ENCODE measurements at places on chromosomes 1 and 21.

GRCh38 chr1:21397813-21398188 lies 42.1 kb upstream of the NBPF3 start:
- no peak overlapping the region for H3K4me3 ChIP-seq
- peak; percentile 13 for DNase-seq
- H3K27me3 ChIP-seq = peaks cover 22% of the 10 kb centered on the region
- no peaks in the 10 kb centered on the region for H3K36me3 ChIP-seq
- H3K4me1 ChIP-seq = no peaks in the 10 kb centered on the region
- no peak overlapping the region for H3K27ac ChIP-seq

DNA sequence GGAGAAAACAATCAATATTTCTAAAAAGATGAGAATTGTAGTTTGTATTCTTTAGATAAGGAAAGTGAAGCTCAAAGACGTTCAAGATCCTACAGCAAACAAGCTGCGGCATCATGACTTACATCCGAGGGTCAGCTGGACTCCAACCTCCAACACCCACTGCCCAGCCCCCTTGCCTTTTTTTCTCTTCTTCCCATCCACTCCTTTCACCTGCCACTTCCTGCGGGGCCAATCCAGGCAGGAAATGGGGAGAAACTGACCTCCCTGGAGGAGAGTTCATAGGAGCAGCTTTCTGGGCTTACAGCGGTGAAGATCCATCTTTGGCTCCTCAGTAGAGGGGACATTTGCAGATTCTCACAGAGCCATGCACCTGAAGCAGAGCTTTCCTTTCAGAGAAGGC lies 361.5 kb downstream of the PTPRU start:
- no peaks in the 10 kb centered on the region for H3K36me3 ChIP-seq
- no peak overlapping the region for H3K4me3 ChIP-seq
- no peak for DNase-seq
- no peaks in the 10 kb centered on the region for H3K27me3 ChIP-seq

DNA sequence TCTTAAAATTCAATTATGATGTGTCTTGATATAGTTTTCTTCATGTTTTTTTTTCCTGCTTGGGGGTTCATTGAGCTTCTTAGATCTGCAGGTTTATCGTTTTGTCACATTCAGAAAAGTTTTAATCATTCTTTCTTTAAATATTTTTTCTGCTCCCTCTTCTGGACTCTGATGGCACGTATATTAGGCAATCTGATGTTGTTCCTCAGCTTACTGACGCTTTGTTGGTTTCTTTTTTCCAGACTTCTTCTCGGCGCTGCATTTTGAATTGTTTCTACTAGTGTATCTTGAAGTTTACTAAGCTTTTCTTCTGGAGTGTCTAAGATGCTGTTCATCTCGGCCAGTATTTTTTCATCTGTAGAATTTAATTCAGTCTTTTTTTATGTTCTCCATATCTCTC lies 44.8 kb upstream of the FMOD start:
- H3K27ac ChIP-seq = no peak overlapping the region
- DNase-seq = no peak
- no peaks in the 10 kb centered on the region for H3K36me3 ChIP-seq
- H3K27me3 ChIP-seq = no peaks in the 10 kb centered on the region
- no peak overlapping the region for H3K4me3 ChIP-seq

- peak; percentile 47 for DNase-seq
- H3K27me3 ChIP-seq = no peaks in the 10 kb centered on the region
- peak overlapping the region; percentile 77 for H3K27ac ChIP-seq
- no peak overlapping the region for H3K4me3 ChIP-seq
Measured at GRCh38 chr1:116951200-116951935, 41.7 kb downstream of the PTGFRN start.

- no peaks in the 10 kb centered on the region for H3K36me3 ChIP-seq
- no peak for DNase-seq
- no peak overlapping the region for H3K4me3 ChIP-seq
- no peaks in the 10 kb centered on the region for H3K27me3 ChIP-seq
Measured at GRCh38 chr21:26473471-26473870, 99.6 kb downstream of the CYYR1 start.

DNA sequence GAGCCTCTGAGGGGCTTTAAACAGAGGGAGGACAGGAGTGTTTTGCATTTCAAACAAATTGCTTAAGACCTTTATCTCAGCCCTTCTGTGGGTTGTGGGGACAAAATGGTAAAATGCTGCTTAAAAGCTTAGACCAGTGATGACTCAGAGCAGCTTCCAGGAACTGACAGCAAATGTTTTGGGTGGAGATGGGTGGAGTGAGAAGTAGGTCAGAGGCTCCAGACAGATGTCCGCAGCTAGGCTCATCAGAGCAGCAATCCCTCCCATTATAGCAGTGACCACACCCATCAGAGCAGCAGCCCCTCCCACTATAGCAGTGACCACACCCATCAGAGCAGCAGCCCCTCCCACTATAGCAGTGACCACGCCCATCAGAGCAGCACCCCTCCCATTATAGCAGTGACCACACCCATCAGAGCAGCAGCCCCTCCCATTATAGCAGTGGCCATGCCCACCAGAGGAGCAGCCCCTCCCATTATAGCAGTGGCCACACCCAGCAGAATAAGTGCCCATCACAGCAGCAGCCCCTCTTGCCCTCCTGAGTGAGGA lies 532.2 kb downstream of the MATN1 start:
- H3K36me3 ChIP-seq = no peaks in the 10 kb centered on the region
- H3K4me1 ChIP-seq = no peaks in the 10 kb centered on the region
- H3K4me3 ChIP-seq = no peak overlapping the region
- peak; percentile 18 for DNase-seq
- H3K27me3 ChIP-seq = no peaks in the 10 kb centered on the region
- H3K27ac ChIP-seq = peak overlapping the region; percentile 62

DNA sequence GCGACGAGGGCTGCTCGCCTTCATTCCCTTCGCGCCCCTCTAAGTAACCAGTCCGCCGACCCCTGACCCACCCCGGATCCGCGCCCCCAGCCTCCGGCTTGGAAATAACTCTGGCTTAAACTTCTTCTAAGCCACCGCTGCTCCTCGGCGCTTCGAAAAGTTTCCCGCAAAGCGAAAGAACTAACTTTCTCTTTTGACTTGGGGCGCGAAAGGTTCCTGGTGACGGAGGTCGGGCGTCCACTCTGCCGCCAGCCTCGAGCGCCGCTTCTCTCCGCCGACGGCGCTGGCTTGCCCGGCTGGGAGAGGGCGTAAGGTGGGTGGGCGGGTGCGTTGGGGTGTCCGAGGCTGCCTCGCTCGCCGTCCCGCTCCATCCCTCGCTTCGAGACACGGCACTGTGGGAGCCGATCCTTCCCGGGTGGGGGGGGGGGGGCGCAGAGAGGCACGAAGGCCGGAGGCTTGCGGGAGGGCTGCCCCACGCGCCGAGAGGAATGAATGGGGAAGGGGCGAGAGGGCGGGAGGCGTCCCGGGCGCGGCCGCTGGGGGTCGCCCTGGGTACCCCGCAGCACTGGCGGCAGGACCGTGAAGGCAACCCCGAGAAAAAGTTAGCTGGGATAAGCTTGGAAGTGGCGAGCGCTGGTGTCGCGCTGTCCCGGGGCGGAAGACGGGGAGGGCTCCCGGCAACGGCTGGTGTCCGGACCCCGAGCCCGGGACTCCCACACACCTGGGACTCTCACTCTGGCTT lies 569 bp downstream of the ATF3 start:
- peak overlapping the region; percentile 99 for H3K27ac ChIP-seq
- H3K4me3 ChIP-seq = peak overlapping the region; percentile 61
- peak; percentile 61 for DNase-seq
- H3K36me3 ChIP-seq = no peaks in the 10 kb centered on the region
- peaks cover 33% of the 10 kb centered on the region for H3K4me1 ChIP-seq
- peaks cover 38% of the 10 kb centered on the region for H3K27me3 ChIP-seq

DNA sequence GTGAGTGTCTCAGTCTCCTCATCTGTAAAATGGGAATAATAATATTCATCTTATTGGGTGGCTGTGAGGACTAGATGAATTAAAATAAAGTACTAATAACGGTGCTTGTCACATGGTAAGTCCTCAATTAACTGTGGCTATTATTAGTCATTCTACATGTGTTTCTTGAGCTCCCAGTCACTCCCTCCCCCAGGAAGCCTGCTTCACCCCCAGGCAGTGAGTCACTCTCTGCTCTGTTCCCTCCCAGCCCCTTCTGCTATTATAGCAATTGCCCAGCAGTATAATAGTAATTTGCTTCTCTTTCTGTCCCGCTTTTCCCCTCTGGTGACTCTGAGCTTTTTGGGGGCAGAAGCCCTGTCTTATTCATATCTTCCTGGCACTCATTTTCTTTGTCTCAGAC lies 102.0 kb downstream of the BEND5 start:
- DNase-seq = no peak
- H3K27me3 ChIP-seq = no peaks in the 10 kb centered on the region
- no peak overlapping the region for H3K4me3 ChIP-seq
- H3K4me1 ChIP-seq = no peaks in the 10 kb centered on the region

DNA sequence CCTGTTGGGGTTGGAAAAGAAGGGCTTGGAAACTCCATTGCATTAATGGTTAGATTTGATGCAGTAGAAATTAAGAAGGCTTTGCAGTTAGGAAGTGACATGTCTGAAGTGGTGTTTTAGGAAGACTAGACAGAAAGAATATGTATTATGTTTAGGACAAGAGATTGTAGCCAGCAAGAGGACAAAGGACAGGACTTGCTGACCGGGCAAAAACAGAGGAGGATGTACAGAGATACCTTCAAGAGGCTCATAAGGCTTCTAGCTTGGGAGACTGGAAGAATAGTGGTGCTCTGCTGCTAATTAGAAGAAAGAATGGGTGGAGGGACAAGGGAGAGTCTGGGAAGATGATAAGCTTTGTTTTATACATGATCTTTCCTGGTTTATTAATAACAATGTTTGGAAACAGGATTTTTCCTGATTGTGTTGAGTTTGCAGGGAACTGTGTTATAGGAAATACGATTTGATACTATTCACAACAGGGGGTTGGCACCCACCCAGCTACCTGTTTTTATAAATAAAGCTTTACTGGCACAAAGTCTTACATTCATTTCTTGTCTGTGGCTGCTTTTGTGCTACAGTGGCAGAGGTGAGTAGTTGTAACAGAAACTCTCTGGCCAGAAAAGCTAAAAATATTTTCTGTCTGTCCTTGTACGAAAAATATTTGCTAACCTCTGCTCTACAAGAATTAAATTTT lies 37.1 kb upstream of the TMCO2 start:
- H3K36me3 ChIP-seq = peaks cover 9% of the 10 kb centered on the region
- H3K4me1 ChIP-seq = no peaks in the 10 kb centered on the region
- DNase-seq = no peak

GRCh38 chr21:17146426-17146825 lies 366.4 kb upstream of the CXADR start:
- H3K4me3 ChIP-seq = no peak overlapping the region
- no peak overlapping the region for H3K27ac ChIP-seq
- no peaks in the 10 kb centered on the region for H3K4me1 ChIP-seq
- H3K27me3 ChIP-seq = no peaks in the 10 kb centered on the region

DNA sequence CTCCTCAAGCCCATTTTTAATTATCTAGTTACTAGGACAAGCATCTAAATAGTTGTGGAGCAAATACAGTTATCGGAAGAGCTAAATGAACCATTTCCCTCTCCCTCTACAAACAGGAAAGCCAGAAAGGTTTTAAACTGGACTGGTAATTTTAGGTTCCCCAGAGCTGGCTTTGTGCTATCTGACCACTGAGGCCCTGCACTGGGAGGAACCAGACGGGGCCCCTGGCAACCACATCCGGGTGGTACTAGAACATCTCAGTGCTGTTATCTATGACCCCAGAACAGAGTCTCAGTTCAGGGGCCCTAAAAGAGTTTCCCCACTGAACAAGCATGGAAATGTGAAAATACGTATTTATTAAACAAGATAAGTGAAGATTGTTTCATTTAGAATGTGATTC lies 7.7 kb upstream of the RSPH1 start:
- H3K4me3 ChIP-seq = no peak overlapping the region
- no peak for DNase-seq
- H3K36me3 ChIP-seq = no peaks in the 10 kb centered on the region
- H3K27me3 ChIP-seq = no peaks in the 10 kb centered on the region
- H3K27ac ChIP-seq = no peak overlapping the region
- H3K4me1 ChIP-seq = no peaks in the 10 kb centered on the region

- no peak overlapping the region for H3K4me3 ChIP-seq
- peaks cover 23% of the 10 kb centered on the region for H3K27me3 ChIP-seq
- no peak overlapping the region for H3K27ac ChIP-seq
- H3K4me1 ChIP-seq = no peaks in the 10 kb centered on the region
Measured at GRCh38 chr1:78043436-78043835, 2.3 kb upstream of the GIPC2 start.

DNA sequence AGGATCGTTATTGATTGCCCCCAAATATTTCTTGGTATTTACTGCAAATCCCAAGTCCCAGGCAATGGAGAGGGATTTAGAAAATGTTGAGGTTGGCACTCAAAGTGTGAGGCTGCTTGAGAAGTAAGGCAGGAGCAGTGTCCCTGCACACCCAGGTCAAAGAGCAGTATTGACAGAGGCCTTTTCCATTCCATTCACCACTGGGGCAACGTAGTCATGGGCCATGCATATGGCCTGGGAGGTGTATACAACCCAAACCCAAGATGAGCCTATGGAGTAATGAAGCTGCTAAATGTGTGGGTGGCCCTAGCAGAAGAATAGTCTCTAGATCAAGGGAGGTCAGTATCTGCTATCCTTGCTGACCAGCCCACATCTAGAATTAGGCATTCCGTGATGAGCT lies 245.6 kb downstream of the FOXD2 start:
- H3K36me3 ChIP-seq = no peaks in the 10 kb centered on the region
- peaks cover 10% of the 10 kb centered on the region for H3K4me1 ChIP-seq
- H3K27me3 ChIP-seq = no peaks in the 10 kb centered on the region
- no peak for DNase-seq
- no peak overlapping the region for H3K27ac ChIP-seq

DNA sequence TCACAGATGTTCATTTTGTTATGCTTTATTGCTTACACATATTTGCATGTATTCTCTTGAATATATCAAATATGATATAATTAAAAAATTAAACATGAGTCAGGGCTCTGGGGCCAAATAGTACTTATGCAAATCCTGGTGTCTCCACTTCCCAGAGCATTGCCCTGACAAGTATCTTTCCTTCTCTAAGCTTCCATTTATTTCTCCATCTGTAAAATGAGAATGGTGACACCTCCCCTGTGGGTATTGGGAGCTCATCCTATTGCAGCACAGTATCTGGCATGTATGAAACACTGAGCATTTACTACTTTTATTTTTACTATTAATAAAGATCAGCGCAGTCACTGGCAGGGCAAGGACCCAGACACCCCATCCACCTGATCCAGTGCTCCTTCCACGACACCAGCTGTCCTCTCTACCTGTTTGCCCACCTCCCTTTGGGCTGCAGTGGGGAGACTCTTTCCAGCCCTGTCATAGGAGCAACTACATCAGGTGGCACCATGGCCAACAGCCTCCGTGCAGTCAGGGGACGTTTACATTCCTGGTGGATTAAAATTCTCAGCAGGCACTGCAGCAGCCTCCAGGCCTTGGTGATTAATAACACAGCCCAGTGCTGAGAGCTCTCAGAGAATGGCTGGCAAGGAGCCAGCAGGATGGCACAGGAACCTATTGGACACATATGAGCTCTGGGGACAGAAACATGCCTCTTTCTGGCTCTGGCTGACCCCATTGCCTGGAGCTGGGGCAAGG lies 113.0 kb downstream of the DMRTB1 start:
- peaks cover 7% of the 10 kb centered on the region for H3K4me1 ChIP-seq
- H3K27me3 ChIP-seq = no peaks in the 10 kb centered on the region
- no peak overlapping the region for H3K4me3 ChIP-seq
- peak; percentile 10 for DNase-seq

- H3K4me3 ChIP-seq = no peak overlapping the region
- no peaks in the 10 kb centered on the region for H3K27me3 ChIP-seq
- DNase-seq = no peak
- H3K4me1 ChIP-seq = no peaks in the 10 kb centered on the region
Measured at GRCh38 chr1:17663646-17664045, 91.5 kb upstream of the ACTL8 start.

- H3K4me1 ChIP-seq = peaks cover 22% of the 10 kb centered on the region
- peak overlapping the region; percentile 91 for H3K4me3 ChIP-seq
- peak; percentile 20 for DNase-seq
- peak overlapping the region; percentile 92 for H3K27ac ChIP-seq
- no peaks in the 10 kb centered on the region for H3K36me3 ChIP-seq
Measured at GRCh38 chr1:224433041-224433691, 1.4 kb downstream of the WDR26 start.
